Kidney (tissue), 22 donors: ENCODE measurements at places on chromosomes 3 and 15. TPM values are rescaled to one million over a fixed set of nuclear protein-coding genes. Genes with fewer than 3 reads are reported as not detected.

The PIGZ gene
- 3.5 TPM for total RNA-seq

The POTEB3 gene
- not detected for total RNA-seq

The GABRB3 gene
- total RNA-seq, result 6.9 TPM

The CCDC54 gene
- total RNA-seq, result not detected

The NPAP1 gene
- 0.19 TPM for total RNA-seq

The FBN1 gene
- 30.8 TPM for total RNA-seq

GRCh38 chr15:30042556-30042955 lies 40.2 kb upstream of the GOLGA8J start:
- peak; percentile 19 for DNase-seq

DNA sequence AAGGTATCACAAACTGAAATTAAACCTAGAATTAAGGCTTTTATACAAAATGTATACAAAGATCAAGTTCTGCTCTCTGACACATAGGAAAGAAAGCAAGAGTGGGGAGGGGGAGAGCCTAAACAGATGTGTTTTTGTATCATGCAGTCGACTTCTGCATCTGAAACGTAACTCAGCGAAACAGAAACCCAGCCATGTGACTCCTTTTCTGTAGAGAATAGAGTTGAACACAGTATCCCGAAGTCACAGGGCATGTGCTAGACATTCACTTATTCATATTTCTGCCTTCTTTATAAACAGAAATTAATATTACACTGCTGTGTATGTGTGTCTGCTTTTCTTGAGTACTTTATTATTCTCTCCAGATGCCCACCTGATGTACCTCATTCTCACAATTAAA lies 121.0 kb downstream of the PDZRN3 start:
- DNase-seq, result no peak

DNA sequence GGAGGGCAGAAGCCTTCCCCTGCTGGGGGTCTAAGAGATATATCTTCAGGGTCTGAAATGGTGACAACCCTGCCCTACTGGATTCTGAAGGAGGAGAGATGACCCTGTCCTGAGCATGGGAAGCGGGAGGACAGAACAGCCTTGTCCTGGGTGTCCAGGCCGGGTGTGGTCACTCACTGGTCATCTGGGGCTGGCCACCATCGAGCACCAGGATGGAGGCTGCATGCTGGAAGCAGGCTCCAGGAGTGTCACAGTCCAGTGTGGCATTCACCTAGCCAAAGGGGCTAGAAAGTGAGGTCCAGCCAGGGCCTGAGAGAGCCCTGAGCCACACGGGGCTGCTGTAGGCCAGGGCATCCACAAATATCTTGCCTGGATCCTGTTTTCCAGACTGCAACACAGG lies 5.2 kb downstream of the CDHR4 start:
- DNase-seq, result no peak

DNA sequence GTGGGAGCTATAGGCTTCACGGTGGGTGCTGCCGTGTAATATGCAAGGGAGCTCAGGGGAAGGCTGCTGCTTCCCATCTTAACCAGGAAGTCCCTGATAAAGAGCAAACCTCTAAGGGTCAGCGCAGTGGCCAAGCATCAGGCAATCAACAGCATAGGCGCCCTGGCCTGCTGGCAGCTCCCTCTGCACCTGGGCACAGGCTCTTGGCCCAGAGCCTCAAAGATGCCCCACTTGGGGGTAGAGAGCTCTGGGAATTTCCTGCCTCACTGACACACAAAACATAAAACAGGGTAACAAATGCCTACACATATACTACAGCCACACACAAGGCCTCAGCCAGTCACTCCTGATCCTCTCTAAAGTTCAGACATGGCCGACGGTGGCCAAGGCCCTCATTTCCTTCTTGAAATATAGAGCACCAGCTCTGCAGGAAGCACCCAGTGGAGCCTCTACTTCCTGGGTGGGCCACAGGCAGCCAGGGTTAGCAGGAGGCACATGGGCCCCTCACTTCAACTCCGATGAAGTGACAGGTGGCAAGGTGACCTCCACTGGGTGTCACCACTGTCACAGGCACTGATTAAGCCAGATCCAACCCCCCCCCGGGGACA lies 20.5 kb downstream of the SLC41A3 start:
- DNase-seq, result no peak

DNA sequence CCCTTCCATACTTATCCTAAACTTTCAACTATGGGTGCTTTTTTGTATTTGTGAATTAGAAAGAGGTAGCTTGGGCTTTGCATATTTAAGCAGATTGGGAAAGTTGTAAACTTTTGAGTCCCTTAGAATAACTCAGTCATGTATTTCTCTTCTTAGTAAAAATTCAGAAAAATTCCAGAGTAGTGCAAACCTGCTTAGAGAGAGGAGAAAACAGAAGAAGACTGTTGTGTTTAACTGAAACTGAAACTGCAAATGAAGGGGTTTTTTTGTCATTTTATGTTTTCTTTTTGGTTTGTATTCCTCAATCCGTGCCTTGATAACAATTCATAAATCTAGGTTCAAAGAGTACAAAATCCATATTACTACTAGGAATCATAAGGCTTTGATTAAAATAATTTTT lies 31.3 kb downstream of the CD200 start:
- no peak for DNase-seq

GRCh38 chr3:15952543-15953175 lies 154.9 kb upstream of the ANKRD28 start:
- DNase-seq, result no peak

GRCh38 chr15:63630036-63630751 lies 33.0 kb downstream of the FBXL22 start:
- DNase-seq, result no peak

GRCh38 chr3:59784164-59784563 lies 734.3 kb upstream of the CFAP20DC start:
- DNase-seq, result no peak

GRCh38 chr3:66812741-66813140 lies 185.4 kb upstream of the KBTBD8 start:
- no peak for DNase-seq

- DNase-seq, result no peak
Observed at GRCh38 chr3:46019707-46020106, 7.6 kb downstream of the XCR1 start.

DNA sequence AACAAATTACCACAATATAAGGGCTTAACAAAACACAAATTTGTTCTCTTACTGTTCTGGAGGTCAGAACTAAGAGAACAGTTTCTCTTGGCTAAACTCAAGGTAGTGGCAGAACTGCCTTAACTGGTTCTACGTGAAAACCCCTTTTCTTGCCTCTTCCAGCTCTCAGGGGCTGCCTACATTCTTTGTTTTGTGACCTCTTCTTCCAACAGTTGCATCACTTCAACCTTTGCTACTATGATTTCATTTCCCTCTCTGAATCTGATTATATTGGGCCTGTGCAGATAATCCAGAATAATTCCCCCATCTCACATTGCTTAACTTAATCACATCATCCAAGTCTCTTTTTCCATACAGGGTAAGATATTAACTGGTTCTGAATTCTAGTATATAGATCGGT lies 624.6 kb downstream of the ZPLD1 start:
- no peak for DNase-seq

GRCh38 chr3:21665444-21666100 lies 85.4 kb downstream of the ZNF385D start:
- no peak for DNase-seq

DNA sequence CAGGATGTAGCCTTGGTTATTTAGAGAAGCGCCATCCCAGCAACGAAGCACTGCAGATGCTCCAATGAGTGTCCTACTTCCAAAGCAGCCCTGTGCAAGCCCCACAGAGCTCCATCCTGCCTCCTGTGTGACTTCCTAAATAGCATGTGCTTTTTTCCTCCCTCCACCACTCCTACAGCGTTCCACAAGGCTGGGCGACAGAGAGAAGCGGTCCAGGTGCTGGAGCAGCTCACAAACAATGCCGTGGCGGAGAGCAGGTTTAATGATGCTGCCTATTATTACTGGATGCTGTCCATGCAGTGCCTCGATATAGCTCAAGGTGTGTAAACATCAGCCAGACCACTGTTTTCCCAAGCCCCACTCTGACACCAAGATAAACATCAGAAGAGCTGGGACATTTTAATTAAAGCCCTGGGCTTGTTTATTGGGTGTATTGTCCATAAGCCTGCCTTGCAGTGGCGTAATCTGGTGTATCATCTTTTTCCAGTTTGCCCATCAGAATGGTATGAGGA lies 22.2 kb upstream of the RHO start:
- DNase-seq, result peak; percentile 15

GRCh38 chr3:7817239-7817638 lies 684.4 kb upstream of the LMCD1 start:
- no peak for DNase-seq
